ENCODE measurements at places on chromosomes 4 and X.

DNA sequence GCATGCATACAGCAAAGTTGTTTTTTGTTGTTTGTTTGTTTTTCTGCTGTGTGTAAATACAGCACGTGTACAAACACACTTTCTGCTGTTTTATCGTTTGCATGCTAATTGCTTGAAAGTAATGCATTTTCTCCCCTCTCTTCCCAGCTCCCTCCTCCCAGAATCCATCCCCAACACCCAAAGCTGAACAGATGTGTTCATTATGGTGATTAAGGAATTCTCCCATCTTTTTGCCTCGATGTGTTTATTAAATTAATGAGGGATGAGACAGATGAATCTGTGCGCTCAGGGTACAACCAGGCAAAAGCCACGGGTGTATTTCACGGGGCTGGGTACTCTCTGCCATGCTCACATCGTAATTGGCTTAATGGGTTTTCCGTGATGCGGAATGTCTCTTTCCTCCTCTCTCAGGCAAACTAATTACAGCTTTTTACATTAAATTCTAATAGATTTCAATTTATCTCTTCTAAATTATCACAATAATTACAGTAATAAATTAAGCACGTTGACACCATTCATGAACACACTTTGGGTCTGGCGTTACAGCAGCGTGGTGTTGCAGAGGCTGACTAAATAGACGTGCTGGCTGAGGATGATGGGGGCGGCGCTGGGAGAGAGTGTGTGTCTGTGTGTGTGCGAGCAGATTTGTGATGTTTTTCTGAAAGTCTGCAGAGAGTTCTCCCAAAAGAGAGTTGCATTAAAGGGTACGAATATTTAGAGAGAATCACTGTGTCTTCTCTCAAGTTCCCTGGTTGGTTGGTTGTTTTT lies 117.7 kb downstream of the CRLF2 start:
- DNase-seq = no peak

- peak; percentile 22 for DNase-seq
Measured at GRCh38 chr4:128810331-128810870, 901 bp downstream of the JADE1 start.

- no peak for DNase-seq
Measured at GRCh38 chr4:113750296-113750695, 11.2 kb downstream of the CAMK2D start.

DNA sequence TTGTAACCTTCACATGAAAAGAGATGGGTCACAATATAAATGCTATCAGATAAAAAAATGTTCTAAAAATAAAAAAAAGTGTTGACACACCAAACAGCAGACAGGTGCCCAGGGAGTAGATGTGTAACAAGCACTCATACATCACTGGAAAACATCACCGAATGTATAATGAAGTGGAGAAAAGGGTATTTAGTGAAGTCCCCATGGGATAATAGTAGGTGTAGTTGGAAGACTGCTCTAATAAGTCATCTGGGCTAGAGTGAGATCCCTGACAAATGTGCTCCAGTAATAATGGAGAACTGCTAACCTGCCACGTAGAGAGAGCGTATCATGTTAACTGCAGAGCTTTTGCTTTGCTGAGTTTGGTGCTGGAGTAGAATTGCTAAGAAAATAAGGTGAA lies 152.0 kb downstream of the GRIA2 start:
- DNase-seq = peak; percentile 29

- DNase-seq = no peak
Measured at GRCh38 chrX:46635186-46635585, 61.6 kb downstream of the CHST7 start.

DNA sequence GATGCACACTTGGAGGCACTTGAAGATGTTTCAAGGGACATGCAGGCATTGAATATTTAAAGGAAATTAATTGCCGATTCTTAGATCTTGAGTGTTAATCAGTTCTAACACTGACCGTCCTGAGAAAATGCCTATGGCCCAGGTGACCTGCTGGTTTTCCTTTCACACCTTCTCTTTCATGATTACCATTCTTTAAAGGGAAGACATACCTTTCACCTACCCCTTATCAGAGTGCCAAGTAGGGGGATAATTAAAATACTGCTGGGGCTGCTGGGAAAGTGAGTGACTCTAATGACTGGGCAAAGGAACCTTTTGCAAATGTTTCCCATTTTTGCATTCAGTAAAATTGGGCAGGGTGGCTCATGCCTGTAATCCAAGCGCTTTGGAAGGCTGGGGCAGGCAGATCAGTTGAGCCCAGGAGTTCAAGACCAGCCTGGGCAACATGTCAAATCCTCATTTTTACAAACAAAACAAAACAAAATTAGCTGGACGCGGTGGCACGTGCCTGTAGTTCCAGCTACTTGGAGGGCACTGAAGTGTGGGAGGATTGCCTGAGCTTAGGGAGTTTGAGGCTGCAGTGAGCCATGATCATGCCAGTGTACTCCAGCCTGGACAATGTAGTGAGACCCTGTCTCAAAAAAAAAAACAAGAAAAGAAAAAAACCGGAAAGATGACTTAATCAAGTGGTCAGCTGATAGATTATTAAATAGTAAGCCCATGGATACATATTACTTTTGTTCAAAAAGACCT lies 44.3 kb downstream of the TMEM131L start:
- no peak for DNase-seq

DNA sequence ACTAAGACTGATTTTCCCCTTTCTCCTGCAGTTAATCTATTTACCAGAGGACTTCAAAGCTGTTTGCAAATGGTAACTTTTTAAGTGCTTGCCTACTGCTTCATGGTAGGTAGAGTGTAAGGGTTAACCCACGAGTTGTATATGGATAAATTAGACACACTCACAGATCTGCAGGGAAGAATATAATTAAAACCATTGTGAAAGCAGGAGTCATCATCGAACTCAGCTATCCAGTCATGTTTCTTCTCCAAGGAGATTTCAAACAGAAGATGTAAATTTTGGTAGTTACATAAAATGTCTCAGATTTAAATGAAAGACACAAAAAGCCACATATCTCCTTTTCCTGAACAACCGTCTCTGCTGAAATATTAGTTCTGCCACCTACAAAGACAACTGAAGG lies 549 bp upstream of the XG start:
- no peak for DNase-seq

DNA sequence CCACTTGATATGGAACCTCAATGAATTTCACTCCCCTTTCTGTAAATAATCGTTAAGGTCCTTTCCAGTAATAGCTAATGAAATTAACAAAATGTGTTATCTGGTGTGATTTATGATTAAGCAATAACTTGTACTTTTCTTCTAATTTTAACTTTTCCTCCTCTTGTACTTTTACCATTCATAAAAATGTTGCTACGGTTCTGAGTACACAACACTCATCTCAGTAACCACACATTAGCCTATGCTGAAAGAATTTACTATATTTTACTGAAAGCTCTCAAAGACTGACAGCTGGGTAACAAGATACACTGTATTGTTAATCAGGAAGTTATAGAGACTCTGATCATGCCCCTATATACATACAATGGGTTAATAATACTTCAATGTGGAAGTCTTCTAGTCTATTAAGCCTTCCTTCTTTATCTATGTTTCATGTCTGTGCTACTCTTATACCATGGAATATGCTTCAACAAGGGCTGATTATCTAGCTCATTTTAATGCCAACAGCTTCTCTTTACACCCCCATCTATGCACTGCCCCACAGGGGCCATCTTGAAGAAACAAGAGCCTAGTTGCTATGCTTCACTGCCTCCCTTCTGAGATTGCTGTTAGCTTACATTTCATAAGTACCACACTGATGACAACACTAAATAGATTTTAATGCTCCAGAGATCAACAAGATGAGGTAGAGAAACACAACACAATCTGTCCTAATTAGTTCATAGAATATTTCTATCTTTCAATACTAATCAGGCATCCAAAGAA lies 39.1 kb downstream of the LAMP2 start:
- no peak for DNase-seq

- no peak for DNase-seq
Measured at GRCh38 chrX:71941776-71942175, 31.1 kb downstream of the NHSL2 start.

DNA sequence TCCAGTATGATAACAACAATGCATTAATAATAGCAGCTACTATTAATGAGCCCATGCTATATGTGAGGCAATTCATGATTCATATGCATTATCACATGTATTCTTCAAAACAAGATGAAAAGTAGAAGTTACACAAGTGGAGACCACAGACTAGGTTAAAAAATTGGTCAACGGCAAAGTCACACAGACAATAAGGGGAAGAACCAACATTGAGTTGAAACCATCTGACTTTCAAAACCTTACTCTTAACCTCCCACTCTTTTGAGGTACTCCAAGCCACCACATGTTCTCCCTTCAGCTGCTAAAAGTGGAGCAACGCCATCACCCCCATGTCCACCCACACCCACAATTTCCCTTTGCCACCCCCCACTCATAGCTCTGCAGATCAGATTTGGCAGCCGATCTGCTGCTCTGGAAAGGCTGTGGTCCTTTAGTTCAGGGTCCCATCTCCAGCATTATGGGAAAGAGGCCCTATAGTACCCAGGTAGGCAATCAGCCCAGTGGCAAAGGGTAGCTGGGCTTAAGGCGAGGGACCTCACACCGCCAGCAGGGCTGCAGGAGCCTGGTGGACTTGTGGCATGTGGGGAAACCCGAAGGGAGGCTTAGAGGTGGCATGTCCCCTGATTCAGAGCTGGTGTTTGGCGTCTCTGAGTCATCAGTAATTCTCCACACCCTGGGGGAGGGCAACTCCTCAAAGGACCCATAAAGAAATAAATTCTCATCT lies 33.5 kb upstream of the CYBB start:
- no peak for DNase-seq

GRCh38 chr4:37977471-37978247 lies 17.5 kb downstream of the PTTG2 start:
- DNase-seq = no peak

DNA sequence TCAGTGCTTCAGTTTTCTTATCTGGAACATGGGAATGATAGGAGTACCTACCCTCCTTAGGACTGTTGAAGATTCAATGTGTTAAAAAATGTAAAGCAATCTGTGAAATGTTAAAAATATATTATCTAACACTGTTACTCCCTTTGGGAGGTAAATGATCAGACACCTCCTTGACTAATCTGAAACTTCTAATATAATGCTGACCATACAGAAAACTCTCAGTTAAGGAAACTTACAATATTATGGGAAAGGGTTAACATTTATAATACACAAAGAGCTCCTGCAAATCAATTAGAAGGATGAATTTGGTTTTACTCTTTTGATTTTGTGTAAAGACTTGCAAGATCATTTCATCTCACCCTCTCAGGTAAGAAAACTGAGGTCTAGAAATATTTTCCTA lies 1.6 kb upstream of the PFKFB1 start:
- DNase-seq = no peak

- no peak for DNase-seq
Measured at GRCh38 chr4:55830716-55831115, 11.1 kb downstream of the EXOC1L start.

DNA sequence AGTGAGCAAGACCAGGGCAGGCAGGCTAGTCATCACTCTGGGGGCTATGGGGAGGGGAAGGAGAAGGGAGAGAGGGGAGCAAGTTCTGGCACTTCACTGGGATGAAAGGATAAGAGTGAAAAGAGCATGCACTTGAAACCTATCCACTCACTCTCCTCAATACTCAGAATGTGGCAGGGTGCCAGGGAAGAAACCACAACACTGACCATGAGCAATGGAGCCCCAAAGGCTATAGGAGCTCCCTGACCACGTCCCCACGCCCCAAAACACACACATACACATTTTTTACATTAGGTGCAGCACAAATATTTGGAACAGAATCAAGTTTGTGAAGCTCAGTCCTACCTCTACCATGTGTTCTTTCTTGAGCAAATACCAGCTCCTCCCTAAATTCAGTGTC lies 132.2 kb downstream of the IDS start:
- no peak for DNase-seq

DNA sequence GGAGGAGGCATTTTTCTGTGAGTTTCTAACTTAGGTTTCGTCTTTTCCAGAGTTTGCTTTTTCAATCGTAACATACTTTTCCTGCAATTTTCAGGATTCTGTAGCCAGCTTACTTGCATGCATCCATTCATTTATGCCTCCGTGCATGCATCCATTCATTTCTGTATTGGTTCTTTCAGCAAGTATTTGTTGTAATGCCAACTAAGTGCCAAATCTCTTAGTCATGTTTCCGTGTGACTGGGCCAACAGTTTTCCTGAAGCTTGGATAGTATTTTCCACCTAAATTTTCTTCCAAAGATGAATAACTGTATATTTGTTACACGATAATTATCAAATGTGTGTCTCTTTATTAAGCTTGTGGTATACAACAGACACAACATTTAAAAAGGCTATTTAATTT lies 41.5 kb downstream of the CBLL2 start:
- no peak for DNase-seq

DNA sequence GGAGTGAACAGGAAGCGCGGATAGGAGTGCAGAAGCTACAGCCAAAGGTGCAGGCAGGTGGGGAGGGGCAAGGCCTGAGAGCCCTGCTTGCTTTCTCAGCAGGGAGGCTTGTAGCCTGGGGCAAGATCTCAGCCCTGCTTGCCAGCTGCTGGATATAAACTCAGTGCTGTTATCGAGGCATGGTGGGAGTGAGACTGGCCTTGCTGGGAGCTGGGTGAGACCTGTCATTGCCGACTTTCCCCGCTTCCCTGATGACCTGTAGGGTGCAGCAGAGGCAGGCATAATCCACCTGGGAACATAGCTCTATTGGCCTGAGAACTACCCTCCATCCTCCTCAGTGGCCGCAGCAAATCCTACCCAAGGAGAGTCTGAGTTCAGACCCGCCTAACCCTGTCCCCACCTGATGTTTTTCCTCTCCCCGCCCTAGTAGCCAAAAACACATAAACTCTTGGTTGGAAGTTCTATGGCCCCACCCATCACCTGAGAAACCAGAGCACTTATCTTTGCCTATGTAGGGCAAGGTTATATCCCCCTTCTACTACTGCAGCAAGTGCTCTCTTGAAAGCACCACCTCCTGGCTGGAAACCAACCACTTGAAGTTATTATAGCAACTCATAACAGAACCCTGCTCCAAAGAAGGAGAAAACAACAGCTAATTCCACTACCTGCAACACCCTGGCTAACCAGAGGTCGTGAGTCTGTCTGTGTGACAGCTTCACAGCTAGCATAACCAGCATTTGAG lies 80.7 kb downstream of the FHIP1A start:
- no peak for DNase-seq

GRCh38 chr4:153452658-153453378 lies 13.3 kb upstream of the TMEM131L start:
- DNase-seq = no peak

DNA sequence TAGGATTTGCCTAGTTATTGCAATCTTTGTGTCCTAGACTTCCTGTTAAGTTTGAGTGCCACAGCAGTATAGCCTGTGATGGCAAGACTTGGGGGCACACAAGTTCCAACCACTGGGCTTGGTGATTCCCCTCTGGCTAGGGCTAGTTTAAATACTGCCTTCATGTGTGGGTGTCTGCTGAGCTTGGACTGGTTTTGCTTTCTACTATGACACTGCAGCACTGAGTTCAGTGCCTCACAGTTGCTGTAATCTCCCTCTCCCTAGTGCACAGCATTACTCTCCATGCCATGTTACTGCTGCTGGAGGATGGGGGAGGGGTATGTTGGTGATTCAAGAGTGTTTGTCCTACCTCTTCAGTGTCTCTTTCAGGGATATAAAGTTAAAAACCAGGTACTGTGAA lies 379.6 kb downstream of the IL15 start:
- DNase-seq = no peak
